ENCODE measurements at places on chromosomes 4 and X.

- no peak for DNase-seq
These were observed 36.5 kb downstream of the TXLNG start for GRCh38 chrX:16822723-16823122.

GRCh38 chr4:126558596-126558995, 1074.2 kb upstream of the INTU start:
- no peak for DNase-seq

- DNase-seq = no peak
These were observed 197.3 kb downstream of the CFAP299 start for GRCh38 chr4:80532674-80533333.

- peak; percentile 38 for DNase-seq
These were observed 37.9 kb upstream of the PAPSS1 start for GRCh38 chr4:107757864-107758476.

DNA sequence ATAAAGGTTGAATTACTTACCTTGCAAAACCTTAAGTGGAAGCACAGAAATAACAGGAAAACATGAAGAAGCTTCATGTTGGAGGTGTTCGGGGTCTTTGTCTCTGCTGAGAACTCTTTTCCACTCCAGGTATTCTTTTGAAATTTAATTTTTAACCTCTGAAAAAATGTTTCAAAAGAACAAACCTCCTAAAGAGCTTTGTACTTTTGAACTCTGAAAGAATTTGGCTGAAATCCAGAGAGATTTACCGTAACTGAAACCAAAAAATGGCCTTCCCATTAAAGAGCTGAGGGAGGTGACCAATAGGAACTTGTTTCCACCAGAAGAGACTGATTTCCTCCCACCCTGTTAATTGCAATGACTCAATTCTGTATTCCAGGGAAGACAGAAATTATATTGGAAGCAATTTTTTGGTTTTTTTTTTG, at the start of gene CFI:
Gene CFI (minus strand): TSS at position 105 of the 425 bp plus-strand sequence. CDS start 28 bp downstream, at position 77.
- no peak for DNase-seq

GRCh38 chr4:24570574-24571236, 13.6 kb downstream of the DHX15 start:
- no peak for DNase-seq

DNA sequence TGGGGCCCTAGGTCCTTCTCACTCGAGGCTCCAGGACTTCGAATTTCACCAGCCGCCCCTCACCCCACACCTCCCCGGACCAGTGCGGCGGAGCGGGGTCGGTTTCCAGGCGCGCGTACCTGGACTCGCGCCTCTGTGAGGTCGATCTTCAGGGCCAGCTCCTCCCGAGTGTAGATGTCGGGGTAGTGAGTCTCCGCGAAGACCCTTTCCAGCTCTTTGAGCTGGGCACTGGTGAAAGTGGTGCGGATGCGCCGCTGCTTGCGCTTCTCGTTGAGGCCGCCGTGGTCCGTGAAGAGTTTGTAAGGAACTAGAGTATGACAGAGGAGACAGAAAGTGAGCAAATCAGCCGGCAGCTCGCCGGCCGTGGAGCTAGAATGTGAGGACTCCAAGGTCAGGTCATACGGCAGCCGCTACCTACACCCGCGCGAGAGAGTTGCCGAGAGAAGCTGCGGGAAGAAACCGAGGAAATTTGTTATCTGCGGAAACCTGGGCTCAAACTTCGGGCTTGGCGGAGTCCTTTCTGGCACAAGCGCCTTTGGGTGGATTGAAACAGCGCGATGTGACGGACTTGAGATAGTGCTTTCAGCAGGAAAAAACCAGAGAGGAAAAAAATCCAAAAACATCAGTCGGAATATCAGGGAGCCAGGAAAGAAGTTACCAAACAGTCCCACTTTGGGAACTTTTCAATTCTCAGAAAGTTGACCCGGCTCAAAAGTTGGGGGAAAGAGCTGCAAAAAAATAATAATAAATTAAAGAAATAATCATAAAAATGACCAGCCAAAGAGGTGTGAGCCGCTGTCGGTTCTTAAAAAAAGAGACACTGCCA, 1.1 kb downstream of the PHOX2B start:
- DNase-seq = no peak

DNA sequence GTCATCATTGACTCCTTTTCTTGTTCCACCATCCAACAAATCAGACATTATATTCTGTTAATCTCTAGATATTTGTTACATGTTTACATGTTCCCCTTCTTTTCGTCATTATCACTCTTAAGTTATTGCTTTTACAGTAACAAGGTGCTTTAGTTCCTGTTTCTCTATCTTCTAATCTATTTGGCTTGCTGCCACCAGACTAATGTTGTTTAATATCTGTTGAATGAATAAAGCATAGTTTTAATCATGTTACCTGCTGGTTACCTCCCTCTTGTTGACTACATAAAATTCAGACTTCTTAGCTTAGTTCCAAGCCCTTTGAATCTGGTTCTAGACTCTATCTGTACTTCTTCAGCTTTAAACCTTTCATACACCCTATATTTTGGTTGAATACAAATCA, 129.8 kb upstream of the TRIM2 start:
- DNase-seq = peak; percentile 25

GRCh38 chr4:168999809-169000208, 10.2 kb downstream of the CBR4 start:
- no peak for DNase-seq

DNA sequence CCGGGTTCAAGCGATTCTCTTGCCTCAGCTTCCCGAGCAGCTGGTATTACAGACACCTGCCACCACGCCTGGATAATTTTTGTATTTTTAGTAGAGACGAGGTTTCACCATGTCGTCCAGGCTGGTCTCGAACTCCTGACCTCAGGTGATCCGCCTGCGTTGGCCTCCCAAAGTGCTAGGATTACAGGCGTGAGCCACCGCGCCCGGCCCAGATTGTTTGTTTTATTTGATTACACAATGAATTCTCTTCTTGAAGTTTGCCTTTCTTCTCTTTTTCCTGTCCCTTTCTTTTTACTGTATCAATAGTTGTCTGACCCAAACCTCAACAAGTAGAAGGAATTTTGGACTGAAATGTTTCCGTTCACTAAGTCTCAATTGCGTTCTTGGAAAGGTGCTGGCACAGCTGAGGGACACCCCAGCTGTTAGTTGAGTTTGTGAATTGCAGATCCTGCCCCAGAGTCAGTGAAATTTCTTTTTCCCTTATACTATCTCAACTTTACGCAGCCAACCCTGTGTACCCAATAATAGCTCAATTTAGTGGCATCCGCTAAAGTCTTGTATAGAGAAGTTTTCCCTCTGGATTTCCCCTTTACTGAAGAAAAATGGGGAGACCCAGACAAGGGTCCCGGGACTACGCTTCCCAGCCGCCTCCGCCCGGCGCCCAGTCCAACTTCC, 639 bp upstream of the MTM1 start:
- no peak for DNase-seq

DNA sequence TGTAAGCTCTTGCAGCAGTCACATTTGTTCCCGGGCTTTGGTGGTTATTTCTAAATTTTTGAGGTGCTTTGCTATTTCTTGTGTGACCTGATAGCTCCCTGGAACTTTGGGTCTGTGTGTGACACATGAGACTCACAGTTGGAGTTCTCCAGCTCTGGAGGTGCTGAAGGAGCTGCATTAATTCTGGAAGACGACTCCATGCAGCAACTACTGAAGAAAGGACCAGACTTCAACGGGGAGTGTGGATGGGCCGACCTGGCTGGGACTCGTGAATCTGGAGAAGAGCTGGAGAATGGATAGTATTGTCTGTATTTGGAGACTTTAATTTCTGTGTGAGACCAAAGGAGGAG, 1.5 kb downstream of the MRFAP1 start:
- DNase-seq = no peak

- DNase-seq = peak; percentile 64
These were observed at the start of gene KLF8 for GRCh38 chrX:56232221-56233082. KLF8 (plus strand) TSS chrX:56232356; CDS start chrX:56233335, 979 bp downstream.

GRCh38 chr4:38490753-38491446, 173.1 kb upstream of the KLF3 start:
- DNase-seq = no peak

GRCh38 chr4:137387924-137388323, 144.4 kb downstream of the PCDH18 start:
- DNase-seq = no peak

- DNase-seq = no peak
These were observed 11.8 kb downstream of the HTN1 start for GRCh38 chr4:70062000-70062399.

- no peak for DNase-seq
These were observed 1029.5 kb downstream of the C4orf33 start for GRCh38 chr4:130125467-130125866.

DNA sequence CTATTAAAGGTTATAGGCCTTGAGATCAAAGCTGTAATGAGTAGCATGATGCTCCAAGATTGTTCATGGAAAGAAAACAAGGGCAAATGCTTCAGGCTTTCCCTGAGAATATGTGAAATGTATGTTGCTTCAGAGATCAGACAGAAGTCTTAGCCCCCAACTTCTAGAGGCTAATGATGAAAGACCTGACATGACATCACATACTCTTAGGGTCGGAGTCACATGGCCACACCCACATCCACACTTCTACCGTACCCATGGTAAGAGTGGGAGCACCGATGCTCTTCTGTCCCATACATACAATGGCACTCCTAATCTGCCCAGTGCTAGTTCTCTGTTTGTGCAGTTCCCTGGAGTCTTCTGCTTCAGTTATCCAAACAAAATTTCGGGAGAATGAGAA, 111.9 kb upstream of the ACSL4 start:
- no peak for DNase-seq

- no peak for DNase-seq
These were observed 43.9 kb downstream of the MBNL3 start for GRCh38 chrX:132444936-132445335.

DNA sequence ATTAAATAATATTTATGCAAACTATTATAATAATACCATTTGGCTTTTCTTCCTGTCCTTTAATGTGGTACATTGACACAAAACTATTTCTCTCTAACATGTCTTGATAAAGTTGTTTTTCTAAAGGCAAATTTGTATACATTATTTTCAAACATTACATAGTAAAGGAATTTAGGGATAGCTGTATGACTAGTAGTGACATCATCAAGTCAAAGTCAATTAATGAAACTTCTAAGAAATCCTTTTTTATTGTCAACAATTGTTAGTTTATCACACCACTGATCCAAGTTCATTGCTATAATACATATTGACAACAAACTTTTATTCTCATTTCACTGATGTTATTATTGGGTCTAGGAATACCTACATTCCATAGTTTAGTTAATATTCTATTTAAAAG, 68.4 kb downstream of the TBCK start:
- DNase-seq = no peak

- no peak for DNase-seq
These were observed 4.8 kb downstream of the PPP2R2C start for GRCh38 chr4:6467600-6467999.

GRCh38 chr4:69910016-69910782, 20.7 kb upstream of the CSN1S1 start:
- DNase-seq = no peak

DNA sequence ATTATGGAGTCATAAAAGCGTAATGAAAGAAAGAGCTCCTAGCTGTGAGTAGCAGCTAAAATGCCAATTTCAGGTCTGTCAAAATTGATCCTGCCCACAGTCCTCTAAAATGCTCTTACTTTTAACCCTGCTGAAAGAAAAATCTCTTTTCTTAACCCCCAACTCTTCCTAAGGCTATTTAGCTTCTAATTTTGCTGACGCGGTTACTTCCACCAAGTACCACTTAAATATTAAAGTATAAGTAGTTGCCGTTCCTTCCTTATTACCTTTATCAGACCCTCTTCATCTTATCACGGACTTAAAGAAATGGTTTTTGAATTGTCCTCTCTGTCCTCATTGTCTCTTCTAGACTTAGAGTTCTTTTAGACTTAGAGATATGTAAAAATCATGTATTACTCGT, 272.2 kb downstream of the FRMPD4 start:
- no peak for DNase-seq

DNA sequence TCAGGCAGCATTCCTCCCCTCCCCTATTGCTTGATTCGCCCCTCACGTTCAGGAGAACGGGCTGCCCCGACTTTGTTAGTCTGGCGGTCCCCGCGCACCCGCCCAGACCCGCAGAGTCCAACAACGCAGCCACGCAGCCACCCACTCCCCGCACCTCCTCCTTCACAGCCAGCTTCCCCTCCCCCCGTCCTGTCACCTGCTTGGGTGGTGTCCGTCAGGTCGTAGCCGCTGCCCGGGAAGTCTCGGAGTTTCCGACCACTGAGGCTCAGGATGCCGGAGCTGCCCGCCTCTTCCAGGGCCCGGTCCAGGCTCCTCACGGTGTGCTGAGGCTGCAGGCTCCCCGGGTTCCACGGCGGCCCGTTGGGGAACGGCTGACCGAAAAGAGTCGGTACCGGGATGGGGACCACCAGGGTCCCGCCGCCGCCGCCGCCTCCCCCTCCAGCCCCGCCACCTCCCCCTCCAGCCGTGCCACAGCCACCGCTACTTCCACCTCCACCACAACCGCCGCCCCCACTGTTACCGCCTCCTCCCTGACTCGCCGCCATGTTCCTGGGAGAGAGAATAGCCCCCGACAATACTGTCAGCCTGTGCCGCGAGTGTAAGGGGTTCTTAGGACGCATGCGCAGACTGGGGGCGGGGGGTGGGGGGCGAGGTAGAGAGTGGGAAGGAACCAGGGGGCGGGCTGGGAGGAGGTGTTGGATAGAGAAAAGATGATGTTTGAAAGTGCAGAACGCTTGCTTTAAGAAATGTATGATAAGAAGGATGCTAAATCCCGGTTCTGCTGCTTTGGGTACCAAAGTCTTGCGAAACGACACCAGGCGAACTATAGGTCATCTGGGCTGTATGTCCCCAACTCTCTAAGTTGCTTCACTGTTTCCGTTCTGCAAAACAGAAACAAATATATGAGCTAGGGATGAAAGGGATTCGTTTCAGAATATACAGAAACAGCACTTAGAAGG, at the start of gene LRCH2:
Gene LRCH2 (minus strand): TSS at position 600 of the 959 bp plus-strand sequence. CDS start 55 bp downstream, at position 545.
- no peak for DNase-seq

DNA sequence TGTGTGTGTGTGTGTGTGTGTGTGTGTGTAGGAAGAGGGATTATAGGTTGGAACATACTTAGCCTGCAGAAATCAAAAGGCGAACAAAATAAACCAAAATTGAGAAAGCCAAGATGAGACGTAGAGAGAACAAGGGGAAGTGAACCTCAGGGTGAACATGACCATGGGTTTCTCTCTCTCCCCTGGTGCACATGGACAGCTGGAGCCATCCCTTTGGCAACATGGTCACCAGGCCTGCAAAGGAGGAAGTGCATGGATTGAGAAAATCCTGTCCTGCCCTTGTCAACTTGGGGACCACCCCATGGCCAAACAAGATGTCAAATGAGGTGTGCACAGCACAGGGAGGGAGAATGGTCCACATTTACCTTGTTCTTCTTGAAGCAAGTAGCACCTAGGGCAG, 23.1 kb downstream of the LGI2 start:
- no peak for DNase-seq

GRCh38 chr4:53763813-53764597, 172.7 kb upstream of the LNX1 start:
- DNase-seq = no peak

GRCh38 chr4:54941994-54942552, 183.3 kb downstream of the KDR start:
- no peak for DNase-seq

GRCh38 chr4:85318415-85318814, 156.5 kb upstream of the ARHGAP24 start:
- no peak for DNase-seq

DNA sequence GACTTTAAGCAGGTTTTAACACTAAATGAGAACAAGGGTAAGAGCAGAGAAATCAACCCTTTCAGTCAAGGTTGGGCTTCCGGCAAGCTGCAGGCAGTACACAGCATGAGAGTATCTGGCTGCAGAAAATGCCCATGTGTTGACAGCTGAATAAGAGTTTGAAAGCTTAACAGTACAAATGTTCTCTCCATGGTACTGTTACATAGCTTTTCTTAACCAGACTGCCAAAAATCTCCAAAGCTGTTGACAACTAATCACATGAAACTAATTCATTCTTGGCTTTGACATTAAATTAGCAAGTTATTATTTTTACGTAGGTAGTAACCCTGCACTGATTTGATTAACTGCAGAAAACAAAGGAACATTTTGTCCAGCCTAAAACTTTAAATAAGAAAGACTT, 153.5 kb downstream of the SLC10A7 start:
- DNase-seq = no peak

All from hematopoietic multipotent progenitor cell treated with erythropoietin and hydrocortisone succinate and interleukin-3 and kit ligand, for 8 days (in vitro differentiated cells).